Activated CD8-positive, alpha-beta T cell treated with anti-CD3 and anti-CD28 coated beads for 36 hours (primary cell): ENCODE measurements at places on chromosomes 4 and X. TPM values are rescaled to one million over a fixed set of nuclear protein-coding genes. Genes with fewer than 3 reads are reported as not detected.

The KCND1 gene
- total RNA-seq, result 2.5 TPM

The ASMT gene
- total RNA-seq, result 0.41 TPM

The TMEM35A gene
- not detected for total RNA-seq

The SPATA18 gene
- 0.58 TPM for total RNA-seq

The RPA4 gene
- 0.38 TPM for total RNA-seq

The BST1 gene
- 0.20 TPM for total RNA-seq

The P2RY10 gene
- 42.1 TPM for total RNA-seq

The ARMCX2 gene
- total RNA-seq, result 19.4 TPM

The FBXW7 gene
- 35.1 TPM for total RNA-seq

The COX7B2 gene
- total RNA-seq, result not detected

The HPF1 gene
- 28.2 TPM for total RNA-seq

The STK32B gene
- total RNA-seq, result not detected

The MCUB gene
- 62.3 TPM for total RNA-seq

The PASD1 gene
- not detected for total RNA-seq

The ADH6 gene
- total RNA-seq, result not detected

The NLGN4X gene
- not detected for total RNA-seq

The BTC gene
- total RNA-seq, result not detected
